Stimulated activated naive CD4-positive, alpha-beta T cell (primary cell): ENCODE measurements at places on chromosomes 2 and 18.

- DNase-seq: no peak
Measured at GRCh38 chr2:134002391-134002790, 251.5 kb upstream of the MGAT5 start.

DNA sequence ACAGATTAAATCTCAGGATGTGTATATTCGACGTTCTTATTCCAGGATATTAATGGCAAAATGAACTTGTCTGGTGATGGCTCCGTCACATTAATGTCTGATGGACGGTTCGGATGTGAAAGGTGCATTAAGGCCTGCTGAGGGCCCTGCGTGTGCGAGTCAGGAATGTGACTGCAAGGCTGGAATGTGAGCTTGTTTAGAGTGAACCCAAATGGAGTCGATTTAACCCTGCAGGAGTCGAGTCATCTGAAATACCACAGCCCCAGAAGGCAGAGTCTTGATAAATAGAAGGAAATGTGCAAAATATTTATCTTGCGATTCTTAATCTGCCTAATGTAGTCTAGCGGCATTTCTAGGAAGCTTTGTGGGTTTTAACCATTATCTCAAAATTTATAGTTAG lies 44.3 kb downstream of the RDH14 start:
- DNase-seq: no peak

DNA sequence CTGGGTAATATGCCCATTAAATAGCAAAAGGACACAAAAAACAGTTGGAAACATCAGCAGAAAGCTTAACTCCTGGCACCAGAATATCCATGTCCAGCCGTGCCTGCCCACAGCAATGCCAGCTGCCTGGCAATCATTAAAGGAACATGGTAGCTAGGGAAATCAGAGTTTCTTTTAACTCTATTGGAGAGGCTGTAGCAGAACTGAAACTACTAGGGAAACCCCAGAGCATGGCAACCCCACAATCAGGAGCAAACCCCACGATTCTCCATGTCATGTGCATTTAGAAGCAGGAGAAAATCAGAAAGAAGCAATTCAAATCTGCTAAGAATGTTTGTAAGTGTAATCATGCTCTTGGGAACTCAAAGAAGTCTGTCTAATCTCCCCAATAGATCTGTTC lies 409.0 kb upstream of the SMIM21 start:
- DNase-seq: no peak

DNA sequence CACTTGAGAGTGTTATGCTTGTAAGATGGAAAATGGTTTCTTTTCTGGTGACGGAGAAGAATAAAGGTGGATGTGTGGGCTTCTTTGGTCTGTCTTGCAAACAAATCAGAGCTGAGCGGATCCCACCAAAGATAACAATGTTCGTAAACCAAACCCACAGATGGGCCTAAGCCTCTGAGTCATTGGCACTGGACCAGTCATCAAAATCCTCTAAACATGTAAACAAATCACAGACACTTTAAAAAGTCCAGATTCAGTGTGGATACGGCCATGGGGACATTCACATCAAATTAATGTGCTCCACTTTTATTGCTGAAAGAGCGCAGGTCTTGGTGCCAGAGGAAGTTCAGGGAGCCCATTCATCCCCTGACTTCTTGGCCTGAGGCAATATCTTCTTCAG lies 60.5 kb upstream of the TMEM200C start:
- DNase-seq: no peak

DNA sequence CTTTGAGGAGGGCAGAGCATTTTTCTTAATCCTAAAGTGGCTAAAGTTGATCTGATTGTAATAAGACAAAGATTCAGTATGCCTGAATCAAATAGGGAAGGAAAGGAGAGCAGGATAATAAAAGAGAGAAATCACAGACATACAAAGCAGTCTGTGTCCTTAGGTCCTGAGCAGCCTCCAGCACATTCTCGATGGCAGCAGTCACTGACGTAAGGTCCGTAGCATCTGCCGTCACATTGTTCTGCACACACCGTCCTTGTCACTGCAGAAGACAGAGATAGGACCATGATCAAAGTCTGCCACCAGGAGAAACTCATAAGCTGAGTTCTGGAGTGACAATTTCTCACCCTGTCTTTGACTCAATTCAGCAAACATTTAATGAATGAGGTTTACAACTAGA lies 813.7 kb downstream of the ERBB4 start:
- no peak for DNase-seq

DNA sequence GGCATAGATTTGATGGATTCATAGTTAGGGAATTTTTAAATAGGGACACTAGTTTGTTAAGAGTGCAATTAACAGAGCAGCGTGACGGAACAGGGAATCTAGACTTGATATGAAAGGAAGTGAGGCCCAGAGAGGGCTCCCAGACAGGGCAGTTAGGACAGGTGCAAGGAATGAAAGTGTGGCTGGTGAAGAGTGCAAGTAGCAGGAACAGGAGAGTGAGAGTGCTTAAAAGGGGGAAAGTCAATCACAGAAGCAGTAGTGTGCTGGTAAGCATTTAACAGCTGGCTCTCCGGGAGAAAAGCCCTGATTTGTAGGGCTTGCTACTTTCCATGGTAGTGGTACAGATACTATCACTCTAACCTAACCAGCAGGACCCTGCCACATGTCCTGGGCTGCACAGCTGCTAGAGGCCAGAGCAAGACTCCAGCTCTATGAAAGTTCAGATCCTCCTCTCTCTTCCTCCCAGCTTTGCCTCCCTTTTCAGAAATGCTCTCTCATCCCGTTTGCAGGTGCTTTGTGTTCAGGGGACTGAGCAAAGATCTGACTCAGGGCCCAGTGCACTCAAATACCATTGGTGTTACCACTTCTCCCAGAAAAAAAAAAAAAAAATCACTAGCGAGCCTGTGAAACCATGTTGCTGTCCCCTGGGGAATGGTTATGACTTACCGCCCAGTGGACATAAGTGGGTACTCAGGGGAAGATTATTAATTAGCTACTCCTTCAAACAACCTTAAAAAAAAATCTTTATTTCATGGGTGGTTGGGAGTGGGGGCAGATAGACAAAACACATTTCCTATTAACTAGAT lies 18.1 kb upstream of the GCFC2 start:
- DNase-seq: no peak

- DNase-seq: no peak
Measured at GRCh38 chr2:200107514-200108217, 152.3 kb downstream of the MAIP1 start.

GRCh38 chr2:161107265-161107664 lies 53.0 kb upstream of the TANK start:
- DNase-seq: no peak

- DNase-seq: no peak
Measured at GRCh38 chr2:26636935-26637334, 4.2 kb downstream of the CIB4 start.

- no peak for DNase-seq
Measured at GRCh38 chr2:86053166-86053565, 52.5 kb downstream of the POLR1A start.

- no peak for DNase-seq
Measured at GRCh38 chr18:27869735-27870134, 307.2 kb downstream of the CDH2 start.

GRCh38 chr2:211270257-211270656 lies 713.9 kb downstream of the CPS1 start:
- no peak for DNase-seq

GRCh38 chr2:197170208-197170607 lies 140.4 kb downstream of the ANKRD44 start:
- DNase-seq: no peak

DNA sequence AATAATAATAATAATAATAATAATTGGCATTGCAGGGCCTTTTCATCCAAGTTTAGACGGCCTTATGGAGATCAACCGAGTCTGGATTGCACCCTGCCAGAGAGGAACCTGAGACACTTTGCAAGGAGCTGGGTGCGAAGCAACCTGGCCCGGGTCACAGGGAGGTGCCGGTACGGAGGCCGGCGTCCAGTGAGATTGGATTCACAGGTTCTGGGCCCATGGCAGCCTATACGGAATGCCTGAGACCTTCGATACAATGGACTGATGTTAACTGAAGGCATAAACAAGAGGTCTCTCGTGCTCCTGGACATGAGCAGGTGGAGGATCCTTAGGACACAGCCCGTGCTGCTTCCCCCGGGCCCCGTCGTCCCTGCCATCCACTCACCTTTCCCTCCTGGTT lies 416.5 kb upstream of the SALL3 start:
- DNase-seq: no peak

DNA sequence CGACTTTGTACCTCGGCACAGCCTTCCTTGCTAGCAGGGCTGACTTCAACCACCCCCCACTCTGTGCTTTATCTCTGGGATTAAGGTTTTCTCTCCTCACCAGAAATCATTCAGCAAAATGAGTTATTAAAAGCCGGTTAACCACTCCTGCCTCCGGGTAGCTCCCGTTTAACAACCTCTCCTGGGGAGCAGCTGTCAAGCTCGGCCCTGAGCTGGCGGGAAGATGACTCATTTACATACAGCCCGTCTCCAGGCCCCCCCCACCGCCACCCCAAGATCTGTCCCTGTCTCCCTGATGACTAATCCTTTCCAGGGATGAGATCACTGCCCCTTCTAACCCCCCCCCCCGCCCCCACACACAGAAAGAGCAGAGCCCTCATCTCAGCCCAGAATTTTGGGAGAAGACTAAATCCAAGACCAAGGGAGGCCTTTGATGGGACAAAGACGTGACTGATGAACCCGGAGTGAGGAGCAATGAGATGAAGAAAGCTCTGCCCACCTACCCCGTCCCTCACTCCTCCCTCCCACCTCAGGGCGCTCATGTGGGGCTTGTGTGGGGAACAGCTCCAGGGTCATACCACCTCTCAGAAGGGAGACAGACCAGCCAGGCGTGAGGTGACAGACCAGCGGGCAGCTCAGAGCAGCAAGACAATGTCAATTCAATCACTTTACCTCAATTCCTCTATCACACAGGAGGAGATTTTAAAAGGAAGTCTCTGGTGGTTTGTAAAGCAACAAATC lies 131.4 kb downstream of the MSH2 start:
- DNase-seq: no peak

- no peak for DNase-seq
Measured at GRCh38 chr18:49322765-49323490, 137.5 kb downstream of the DYM start.

- DNase-seq: no peak
Measured at GRCh38 chr2:48529194-48529593, 760 bp upstream of the STON1 start.

- DNase-seq: no peak
Measured at GRCh38 chr2:165371356-165371755, 98.1 kb upstream of the CSRNP3 start.

DNA sequence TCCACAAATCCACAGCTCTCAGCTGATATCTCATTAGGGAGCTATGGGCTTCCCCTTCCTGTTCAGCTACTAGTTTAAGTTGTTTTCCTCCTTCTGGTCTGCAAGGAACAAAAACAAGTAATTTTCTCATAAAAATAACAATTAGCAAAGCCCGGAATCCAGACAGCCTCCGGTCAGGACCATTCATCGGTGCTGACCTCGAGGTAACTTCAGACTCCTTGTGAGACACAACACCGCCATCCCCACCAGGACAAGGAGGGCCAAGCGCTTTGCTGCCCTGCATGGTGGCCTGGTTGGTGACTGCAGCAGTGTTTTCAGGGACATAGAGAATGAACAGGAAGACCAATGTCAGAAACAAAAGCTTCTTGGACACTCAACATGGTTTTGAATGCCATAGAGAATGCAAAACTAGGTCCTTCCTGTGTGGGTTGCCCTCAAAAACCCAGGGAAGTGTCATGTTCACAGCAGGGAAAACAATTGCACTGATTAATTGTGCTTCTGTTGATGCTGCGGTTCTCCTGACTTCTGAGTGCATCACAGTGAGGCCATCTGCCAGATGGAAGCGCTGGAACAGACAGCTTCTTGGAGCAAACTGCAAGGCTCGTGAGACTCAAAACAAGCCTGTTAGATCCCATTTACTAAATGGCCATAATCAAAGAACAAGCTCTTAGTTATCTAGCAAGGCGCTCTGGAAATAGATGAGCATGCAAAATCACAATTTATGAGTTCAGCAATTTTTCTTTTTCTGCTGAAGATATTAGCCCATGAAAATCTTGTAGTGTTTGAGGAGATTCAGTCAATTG lies 77.1 kb downstream of the HS1BP3 start:
- DNase-seq: no peak

GRCh38 chr2:9300214-9300613 lies 93.6 kb downstream of the ASAP2 start:
- no peak for DNase-seq

- no peak for DNase-seq
Measured at GRCh38 chr2:235333076-235333475, 160.8 kb upstream of the AGAP1 start.

DNA sequence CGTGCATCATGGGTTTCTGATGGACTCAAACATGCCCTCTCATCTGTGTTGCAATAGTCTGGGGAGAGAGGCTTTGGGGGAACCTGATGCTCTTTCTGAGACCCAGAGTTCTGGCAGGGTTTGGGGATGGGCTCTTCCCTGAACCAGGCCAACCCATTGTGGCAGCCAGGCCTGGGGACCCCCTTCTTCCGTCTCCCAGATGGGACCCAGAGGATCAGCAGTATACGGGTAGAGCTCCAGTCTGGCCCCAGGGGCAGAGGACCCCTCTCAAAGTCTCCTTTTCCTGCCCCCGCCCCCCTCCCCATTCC lies 333.7 kb downstream of the DYSF start:
- no peak for DNase-seq

GRCh38 chr2:31523871-31524492 lies 56.8 kb downstream of the SRD5A2 start:
- DNase-seq: peak; percentile 1

- peak; percentile 24 for DNase-seq
Measured at GRCh38 chr2:134679745-134680144, 39.1 kb downstream of the TMEM163 start.

- DNase-seq: no peak
Measured at GRCh38 chr2:199282309-199282708, 175.4 kb downstream of the SATB2 start.

DNA sequence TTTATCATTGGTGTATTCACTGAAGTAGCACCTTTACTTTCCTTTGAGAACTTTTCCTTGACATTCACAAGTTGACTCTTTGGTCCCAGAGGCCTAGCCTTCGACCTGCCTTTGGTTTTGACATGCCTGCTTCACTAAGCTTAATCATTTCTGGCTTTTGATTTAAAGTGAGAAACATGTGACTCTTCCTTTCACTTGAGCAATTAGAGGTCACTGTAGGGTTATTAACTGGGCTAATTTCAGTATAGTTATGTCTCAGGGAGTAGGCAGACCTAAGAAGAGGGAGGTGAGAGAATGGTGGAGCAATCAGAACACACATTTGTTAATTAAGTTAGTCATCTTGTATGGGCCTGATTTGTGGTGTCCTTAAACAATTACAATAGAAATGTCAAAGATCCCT lies 1040.7 kb upstream of the SLC39A10 start:
- DNase-seq: no peak

DNA sequence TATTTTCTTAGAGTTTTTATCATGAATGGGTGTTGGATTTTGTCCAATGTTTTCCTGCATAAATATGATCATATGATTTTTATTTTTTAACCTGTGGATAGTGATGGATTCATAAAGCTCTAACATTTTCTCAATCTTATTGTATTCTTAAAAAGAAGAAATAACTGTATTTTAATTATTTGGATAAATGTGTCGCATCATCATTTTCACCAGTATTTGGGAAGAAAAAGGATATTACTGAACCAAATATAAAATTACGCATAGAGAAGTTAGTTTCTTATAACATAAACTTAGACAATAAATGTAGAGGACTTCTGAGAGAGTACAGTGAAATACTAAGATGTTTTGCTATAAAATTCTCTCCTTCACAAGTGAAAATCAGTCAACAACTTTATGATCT lies 126.0 kb upstream of the CHST9 start:
- DNase-seq: no peak

GRCh38 chr2:122519366-122519765 lies 763.9 kb downstream of the TSN start:
- no peak for DNase-seq
